CD14-positive monocyte (primary cell): ENCODE measurements at places on chromosomes 11 and 22.
A peak's percentile ranks its signal among the peaks of the same experiment; 100 is the strongest.

- no peak for DNase-seq
Measured at GRCh38 chr22:24566899-24567511, 11.2 kb downstream of the SNRPD3 start.

DNA sequence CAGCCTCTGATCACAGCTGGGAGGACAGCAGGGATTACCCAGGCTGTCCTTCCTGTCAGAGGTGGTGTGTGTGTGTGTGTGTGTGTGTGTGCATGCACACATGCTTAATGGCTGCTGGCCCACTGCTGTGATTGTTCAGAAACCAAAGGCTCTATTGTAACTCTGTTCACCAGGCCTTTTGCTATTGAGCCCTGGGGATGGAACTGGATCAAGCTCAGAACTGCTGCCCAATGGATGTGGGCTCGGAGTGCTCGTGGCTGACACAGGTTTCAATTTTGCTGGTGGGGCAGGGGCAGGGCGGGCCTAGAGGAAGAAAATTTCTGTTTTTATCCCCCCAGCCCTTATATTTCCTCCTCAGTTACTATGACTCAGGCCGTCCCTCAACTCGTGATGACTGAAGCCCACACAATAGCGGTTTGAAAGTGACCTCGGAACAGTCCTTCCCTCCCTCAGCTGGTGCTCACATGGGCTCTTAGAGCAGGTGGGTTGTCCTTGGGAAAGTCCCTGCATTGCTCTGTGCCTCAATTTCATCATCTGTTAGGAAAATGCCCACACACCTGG is 359.3 kb downstream of the TENM4 start:
- DNase-seq = no peak

DNA sequence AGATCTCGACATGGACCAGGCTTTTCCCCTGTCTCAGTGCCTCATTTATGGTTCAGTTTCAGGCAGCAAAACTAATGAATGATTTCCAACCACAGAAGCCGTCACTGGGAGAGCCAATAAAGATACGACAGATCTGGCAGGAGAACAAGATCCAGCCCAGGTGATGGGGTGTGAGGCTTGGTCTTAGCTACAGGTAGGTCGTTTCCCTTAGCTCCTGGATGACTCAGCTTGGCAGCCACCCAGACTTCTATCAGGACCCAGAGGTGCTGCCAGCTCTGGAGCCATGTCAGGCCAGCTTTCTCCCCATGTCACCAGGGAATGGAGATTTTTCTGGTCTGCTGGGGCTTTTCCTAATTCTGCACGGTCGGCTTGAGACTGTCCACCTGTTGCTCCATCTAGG is 36.3 kb upstream of the APOBEC3A start:
- DNase-seq = no peak

- DNase-seq = no peak
Measured at GRCh38 chr11:66048547-66049323, at the start of gene GAL3ST3. TSS of gene GAL3ST3 (minus strand) at chr11:66049161. CDS start at chr11:66045415, 3,746 bp downstream.

- DNase-seq = no peak
Measured at GRCh38 chr11:120074076-120074475, 63.8 kb downstream of the TRIM29 start.

DNA sequence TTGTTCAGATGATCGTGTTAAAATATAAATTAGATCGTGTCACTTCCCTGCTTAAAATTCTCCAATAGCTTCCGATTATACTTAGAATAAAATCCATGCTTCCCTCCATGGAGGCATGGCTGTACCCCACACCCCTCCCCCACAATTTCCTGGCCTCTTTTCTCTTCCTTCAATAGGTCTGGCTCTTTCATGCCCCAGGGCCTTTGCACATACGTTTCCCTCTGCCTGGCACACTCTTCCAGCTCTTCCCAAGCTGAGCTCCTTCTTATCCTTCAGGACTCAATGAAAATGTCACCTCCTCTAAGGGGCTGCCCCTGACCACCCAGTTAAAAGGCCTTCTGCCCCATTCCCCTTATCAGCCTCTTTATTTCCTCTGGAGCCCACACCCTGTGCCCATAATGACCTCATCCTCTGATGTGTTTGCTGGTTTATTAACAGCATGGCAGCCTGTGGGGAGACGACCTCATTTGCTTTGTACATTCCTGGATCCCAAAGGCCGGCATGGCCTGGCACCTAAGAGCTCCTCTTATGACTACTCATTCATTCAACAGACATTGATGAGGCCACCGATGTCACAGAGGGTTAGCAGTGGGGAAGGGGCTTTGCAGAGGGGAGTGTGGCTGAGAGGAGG is 9.0 kb upstream of the FLRT1 start:
- no peak for DNase-seq

DNA sequence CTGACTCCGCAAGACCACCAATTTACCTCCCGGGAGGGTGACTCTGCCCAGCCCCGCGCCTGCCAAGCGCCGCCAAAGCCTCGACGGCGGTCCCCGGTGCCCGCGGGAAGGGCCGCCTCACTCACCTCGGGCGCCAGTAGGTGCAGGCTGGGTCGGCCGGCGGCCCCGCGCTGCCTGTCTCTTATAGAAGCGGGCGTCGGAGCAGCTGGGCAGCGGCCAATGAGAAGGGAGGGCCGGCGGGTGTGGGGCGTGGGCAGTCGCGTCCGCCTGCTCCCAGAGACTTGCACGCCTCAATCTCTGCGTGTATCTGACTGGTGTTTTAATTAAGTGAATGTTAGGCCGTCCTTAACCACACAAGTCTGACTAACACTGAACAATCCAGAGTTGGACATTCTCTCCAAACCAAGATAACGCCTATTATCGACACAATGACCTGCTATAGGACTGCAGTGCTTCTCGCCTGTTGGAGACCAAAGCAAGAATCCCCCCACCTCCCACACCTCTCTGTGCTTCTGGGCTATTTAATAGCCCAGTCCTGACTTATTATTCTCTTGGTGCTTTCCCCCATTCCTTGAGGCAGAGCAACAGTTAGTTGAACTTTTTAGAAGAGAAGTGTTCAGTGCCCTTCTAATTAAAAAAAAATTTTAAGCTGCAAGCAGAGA is at the start of gene TPH1:
Gene TPH1, minus strand, starts transcription at position 154 of the 662 bp plus-strand sequence. CDS start 5,507 bp downstream, outside the sequence.
- DNase-seq = no peak

DNA sequence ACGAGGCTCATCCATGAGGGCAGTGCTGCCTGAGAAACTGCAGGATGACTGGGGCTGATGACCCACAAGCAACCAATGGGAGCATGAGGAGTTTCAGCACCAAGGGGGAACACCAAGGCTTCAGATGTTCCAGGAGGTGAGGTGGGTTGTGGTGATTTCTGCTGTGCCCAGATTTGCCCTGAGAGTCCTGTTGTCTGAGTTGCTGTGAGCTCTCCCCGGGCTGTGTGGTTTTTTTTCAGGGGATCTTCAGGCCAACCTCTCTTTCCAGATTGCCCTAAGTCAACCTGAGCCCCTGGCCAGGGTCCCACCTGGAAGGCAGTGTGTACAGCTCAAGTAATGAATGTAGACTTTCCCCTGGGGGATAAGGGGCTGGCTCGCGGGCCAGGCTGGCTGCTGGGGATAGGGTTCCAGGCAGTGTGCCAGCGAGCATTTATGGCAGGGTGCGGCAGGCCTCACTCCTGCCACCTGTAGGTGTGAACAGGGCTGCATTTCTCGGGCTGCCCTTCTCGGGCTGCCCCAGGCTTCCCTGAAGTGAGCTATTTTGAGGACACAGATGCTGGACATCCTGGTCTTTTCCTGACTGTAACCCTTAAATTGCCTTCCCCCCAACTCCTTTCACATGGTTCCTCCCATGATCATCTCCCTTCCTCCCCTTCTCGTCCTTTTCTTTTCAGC is 9.8 kb downstream of the SLC22A6 start:
- DNase-seq = no peak

DNA sequence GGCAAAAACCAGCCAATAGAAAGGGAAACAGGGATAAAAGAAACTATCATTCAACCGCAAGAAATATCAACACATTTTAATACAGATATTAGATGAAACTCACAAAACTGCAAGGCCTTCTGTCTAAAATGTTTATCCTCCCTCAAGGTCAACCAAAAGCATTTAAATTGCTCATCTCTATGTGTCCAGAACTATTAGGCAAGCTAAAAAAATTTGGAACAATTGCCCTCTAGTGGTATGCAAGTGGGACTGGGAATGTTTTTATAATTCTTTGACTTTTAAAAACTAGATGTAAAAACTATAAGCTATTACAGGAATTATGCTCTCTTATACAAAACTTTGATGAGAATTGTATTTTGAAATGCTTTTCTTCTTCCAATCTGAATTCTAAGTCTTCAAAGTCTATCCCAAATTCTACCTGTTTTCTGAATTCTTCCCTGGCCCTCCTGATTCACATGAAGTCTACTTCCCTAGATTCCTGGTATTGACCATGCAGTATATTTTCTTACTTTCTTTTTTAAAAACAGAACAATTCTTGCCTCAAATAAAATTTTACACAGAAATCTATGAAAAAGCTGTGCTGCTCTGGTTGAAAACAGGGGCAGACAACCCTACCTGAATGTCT is 4.9 kb downstream of the CWC15 start:
- no peak for DNase-seq

- no peak for DNase-seq
Measured at GRCh38 chr11:116418388-116419041, 354.3 kb downstream of the BUD13 start.

DNA sequence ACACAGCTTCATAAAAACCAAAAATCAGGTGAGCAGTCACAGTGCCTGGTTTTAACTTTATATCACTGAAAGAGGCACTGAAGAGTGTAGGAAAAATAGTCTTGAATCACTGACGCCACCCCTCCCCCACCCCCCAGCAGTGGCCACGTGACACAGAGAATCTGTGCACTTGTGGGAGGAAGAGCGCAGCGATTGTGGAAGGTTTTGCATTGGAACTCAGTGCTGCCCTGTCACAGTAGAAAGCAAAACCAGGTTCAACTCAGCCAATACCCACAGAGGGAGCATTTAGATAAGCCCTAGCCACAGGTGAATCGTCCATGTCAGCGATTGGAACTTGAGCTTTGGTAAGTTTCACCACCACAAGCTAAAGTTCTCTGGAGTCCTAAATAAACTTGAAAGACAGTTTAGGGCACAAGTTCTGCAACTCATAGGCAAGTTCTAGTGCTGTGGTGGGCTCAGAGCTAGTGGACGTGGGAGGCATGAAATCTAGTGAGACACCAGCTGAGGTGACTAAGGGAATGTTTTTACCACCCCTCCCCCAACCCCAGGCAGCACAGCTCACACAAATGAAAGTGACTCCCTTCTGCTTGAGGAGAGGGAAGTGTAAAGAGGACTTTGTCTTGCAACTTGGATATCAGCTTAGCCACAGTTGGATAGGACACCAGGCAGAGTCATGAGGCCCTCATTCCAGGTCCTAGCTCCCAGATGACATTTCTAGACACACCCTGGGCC is 13.3 kb downstream of the OR52B2 start:
- peak; percentile 27 for DNase-seq

- DNase-seq = no peak
Measured at GRCh38 chr11:132853886-132854285, 678.4 kb downstream of the OPCML start.

DNA sequence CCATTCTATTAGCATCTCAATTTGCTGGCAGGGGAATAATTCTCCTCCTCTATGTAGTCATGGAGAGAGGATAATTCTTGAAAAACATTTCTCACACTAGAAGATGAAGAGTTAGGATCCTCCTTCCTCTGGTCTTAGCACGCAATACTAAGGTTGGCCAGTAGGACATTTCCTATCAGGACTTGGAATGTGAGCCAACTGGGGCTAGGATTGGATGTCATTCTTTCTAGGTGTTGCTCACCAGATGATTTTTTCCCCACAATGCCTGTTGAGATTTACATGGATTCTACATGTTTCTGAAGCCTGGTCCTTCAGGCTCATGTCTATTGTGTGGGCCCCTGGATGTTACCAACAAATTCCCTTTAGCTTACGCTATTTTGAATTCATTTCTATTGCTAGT is 28.0 kb downstream of the SLN start:
- DNase-seq = no peak

DNA sequence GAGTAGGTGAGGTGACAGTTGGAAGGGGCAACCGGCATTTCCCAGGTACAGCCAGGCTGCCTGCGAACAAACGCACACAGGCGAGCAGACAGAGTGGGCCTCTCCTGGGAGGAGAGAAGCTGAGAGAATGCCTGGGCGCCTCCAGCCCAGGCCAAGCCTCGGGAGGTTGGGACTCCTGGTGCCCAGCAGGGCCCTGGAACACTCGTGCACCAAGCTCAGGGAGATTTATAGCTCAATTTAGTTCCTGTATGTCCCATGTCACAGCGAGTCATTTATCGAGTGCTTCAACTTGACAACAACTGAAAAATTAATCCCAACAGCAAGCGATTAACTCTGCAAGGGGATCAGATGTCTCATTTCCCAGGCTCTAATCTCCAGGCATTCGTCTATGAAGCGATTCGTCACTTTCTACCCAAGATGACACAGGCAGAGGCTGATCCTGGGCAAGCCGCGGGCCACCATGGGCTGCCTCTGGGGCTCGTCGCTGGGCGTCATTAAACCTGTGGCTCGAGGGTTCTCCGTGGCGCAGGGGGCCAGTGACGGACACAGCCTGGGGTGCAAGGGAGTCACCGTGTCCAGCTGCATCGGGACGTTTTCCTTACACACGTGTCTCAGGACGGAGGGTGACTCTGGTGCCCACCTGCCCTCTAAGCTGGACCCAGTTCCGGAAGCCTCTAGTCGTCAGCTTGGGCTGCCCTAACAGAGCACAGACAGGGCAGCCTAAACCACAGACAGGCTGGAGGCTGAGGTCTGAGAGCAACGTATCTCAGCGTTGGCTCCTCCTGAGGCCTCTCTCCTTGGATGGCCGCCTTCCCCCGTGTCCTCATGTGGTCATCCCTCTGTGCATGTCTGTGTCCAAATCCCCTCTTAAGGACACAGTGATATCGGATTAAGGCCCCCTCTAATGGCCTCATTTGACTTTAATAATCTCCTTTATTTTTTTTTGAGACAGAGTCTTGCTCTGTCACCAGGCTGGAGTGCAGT is 154.1 kb downstream of the CTTN start:
- DNase-seq = no peak

- no peak for DNase-seq
Measured at GRCh38 chr11:13965337-13965736, 2.8 kb downstream of the SPON1 start.

DNA sequence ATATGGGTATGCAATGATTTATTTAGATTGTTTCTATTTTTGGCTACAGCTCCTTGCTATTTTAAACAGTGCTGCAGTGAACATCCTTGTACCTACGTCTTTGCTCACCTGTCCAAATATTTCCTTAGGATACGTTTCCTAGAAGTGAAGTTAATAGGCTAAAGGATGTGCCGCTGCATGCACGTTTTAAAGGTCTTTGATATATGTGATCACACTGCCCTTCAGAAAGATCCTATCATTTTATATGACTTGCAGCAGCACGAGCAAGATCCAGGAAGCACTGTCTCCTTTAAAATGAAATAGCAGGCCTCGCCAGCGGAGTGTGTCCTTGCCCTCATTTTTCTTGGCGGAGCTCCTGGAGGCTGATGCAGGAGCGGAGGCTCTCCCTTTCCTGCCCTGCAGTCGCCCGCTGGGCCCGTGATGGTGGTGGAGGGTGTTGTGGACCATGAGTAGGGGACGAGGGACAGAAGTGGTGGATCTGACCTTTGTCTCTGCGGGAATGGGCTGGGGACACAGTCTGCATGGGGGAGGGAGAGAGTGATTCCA is 19.4 kb downstream of the RPS6KA4 start:
- DNase-seq = no peak

GRCh38 chr22:36765943-36766450 is 9.9 kb downstream of the IFT27 start:
- DNase-seq = no peak
